IPS-NIHi11 (cell line): ENCODE measurements at places on chromosomes 16 and 17.

DNA sequence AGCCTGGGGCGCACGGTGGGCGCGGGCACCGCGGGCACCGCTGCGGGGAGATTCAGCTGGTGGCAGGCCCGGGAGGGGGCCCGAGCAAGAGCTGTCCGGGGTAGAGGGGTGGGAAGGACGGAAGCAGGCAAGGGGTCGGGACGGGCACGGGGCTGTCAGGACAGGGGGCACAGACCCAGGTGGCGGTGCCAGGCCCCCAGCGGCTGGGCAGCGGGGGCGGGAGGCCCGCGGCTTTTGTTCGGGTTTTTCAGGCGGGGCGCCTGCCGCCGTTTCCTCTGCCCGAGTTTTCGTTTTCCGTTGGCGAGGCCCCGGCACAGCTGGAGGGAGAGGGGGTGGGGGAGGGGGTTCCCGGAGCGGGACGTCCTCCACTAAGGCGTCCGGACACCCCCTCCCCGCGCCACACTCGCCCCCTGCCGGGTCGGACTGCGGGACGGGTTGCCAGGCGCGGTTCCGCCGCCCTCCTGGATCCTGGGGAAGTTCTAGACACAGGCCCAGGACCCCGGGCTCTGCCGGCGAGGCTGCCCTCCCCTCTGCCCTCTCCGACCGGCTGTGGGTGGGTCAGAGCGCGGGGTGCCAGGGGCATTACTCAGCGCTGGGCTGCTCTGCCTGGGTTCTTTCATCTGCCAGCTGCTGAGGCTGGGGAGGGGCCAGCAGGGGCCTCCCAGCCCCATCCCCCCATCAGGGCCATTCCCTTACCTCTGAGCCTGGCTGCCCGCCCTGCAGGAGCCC lies 543 bp downstream of the ARHGAP23 start:
- DNase-seq: peak; percentile 66

GRCh38 chr17:31148205-31148604 lies 53.4 kb downstream of the NF1 start:
- DNase-seq: no peak

- no peak for DNase-seq
These were observed 30.1 kb downstream of the SNX11 start for GRCh38 chr17:48137656-48138055.

DNA sequence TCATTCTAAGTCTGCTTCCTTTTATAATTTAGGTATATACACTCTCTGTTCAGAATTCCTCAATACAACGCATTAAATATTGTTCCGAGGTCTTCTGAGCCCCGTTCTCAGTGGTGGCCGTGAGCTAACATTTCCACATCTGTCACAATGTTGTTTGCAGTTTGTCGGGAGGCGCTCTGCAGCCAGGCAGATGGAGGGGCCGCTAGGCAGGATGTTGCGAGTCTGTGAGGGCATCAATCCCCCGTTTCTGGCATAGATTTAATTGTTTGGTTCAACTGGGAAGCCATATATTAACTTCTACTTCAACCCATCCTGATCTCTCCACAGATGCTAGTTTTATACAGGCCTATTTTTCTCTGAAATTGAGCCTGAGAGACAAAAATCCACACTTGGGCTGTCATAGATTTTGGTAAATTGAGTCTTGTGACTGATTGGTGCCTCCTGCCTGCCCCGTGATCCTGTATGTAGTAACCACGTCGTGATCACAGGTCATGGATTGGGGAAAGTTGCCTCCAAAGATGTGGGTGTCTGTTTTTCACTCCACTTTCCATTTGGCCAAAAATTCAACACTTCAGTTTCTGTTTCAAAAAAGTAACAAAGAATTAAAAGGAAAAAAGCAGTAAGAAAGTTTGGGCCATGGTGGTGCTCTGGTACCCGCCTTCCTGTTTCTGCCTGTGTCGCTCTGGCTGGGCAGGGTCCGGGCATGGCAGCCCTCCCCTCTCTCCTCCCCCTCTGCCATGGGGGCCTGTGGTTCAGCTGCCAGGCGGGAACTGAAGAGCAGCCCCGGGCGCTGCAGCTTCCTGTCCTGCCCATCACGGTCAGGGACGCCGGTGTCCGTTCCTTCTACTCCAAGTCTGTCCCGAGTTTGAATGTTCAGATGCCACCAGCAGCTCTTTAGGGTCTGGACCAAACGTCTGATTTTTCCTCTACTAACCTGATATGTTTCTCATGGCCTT lies 41.5 kb downstream of the RPTOR start:
- no peak for DNase-seq

GRCh38 chr16:87203060-87203656 lies 114.0 kb downstream of the C16orf95 start:
- peak; percentile 89 for DNase-seq

- DNase-seq: no peak
These were observed 11.7 kb upstream of the ATP2C2 start for GRCh38 chr16:84356591-84357116.

DNA sequence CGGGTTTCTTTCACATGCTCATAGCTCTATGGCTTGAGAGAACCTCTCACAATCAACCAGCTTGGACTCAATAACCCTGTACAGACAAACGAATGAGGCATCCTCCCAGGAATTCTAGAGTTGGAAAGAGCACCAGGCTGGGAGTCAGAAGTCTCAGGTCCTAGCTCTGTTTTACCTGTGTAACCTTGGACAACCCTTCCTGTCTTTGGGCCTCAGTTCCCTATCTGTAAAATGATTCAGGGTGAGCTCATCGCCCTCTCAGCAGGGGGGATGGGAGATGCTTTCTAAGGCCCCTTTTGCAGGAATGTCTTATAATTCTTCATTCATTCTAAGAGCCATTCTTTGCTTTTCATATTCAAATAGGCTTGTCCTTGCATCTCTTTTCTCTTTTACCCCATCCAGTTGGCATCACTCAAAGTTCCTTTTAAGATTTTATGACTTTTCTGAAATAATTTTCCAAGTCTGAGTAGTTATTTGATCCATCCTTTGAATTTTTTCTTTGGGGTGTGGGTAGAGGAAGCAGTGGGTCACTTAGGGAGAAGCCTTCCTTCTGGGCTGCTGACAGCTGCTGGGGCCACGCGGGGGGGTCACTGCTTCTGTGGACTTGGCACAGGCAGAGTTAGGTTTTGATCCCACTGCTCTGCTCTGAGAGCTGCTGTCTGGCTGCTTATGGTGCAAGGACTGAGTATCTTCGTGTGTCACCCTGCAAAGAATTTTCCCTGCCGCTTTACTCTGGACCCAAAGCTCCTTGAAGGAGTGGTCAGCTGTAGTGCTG lies 102.7 kb downstream of the UTP18 start:
- no peak for DNase-seq

GRCh38 chr16:12097523-12098428 lies 121.2 kb downstream of the SNX29 start:
- no peak for DNase-seq
